ENCODE measurements at places on chromosomes 3 and 15.
A peak's percentile ranks its signal among the peaks of the same experiment; 100 is the strongest.

DNA sequence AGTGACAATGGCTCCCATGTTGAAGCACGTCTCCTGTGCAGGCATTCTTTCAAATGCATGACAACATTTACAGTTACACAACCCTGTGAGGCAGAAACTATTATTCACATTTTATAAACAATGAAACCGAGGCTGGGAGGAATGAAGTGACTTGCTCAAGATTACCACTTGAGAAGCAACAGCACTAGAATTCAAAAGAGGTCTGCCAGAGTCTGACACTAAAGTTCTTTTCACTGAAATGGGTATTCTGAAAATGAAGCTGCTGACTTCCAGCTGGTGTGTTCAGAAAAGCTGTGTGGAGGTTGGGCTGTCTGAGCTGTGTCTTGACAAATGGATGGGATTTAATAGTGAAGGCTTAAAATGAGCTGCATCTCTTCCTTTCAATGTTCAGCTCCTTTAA is 104.4 kb downstream of the THSD4 start:
- no peak for DNase-seq

GRCh38 chr3:33146791-33147445 is 33.1 kb downstream of the CRTAP start:
- no peak for DNase-seq

GRCh38 chr3:187735383-187735782 is 9.9 kb downstream of the BCL6 start:
- DNase-seq: no peak

GRCh38 chr3:109927726-109928125 is 590.4 kb upstream of the DPPA4 start:
- no peak for DNase-seq

- DNase-seq: no peak
These were observed 1700.3 kb downstream of the OTOL1 start for GRCh38 chr3:163196815-163197374.

GRCh38 chr15:57922776-57923175 is 142.7 kb downstream of the ALDH1A2 start:
- no peak for DNase-seq

- no peak for DNase-seq
These were observed 17.2 kb downstream of the FLNB start for GRCh38 chr3:58025406-58025805.

- no peak for DNase-seq
These were observed 136.4 kb downstream of the MAGI1 start for GRCh38 chr3:65902304-65902793.

GRCh38 chr15:99729920-99730319 is 3.3 kb downstream of the LYSMD4 start:
- DNase-seq: peak; percentile 26

GRCh38 chr3:112811131-112811884 is 35.4 kb downstream of the CD200R1L start:
- no peak for DNase-seq

DNA sequence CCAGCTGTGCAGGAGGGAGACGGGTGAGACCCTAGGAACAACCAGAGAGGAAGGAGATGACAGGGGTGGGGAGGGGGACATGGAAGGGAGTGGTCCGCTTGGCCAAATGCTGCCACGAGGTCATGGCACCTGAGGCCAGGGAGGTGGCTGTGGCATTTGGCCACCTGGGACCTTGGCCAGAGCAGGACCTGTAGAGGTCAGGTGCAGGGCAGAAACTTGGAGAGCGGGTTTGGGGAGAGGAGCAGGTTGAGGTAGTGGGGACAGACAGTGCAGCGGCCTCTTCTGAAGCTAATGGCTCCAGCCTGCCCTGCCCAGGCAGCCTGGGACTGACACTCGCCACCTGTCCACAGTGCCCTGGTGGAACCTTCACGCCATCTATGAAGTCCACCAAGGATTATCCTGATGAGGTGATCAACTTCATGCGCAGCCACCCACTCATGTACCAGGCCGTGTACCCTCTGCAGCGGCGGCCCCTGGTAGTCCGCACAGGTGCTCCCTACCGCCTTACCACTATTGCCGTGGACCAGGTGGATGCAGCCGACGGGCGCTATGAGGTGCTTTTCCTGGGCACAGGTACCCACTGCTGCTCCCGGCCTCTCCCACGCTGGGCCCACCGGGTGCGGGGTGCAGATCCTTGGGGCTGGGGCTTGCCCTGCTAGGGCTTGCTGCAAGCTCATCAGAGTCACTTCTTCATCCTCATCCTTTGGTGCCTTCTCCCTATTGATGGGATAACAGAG is 7.0 kb upstream of the GNAT1 start:
- no peak for DNase-seq

GRCh38 chr3:11661827-11662226 is 18.1 kb upstream of the VGLL4 start:
- no peak for DNase-seq

- DNase-seq: no peak
These were observed 214.7 kb upstream of the CHRNA7 start for GRCh38 chr15:31815411-31816155.

GRCh38 chr15:35054380-35054779 is 30.7 kb downstream of the NANOGP8 start:
- no peak for DNase-seq

DNA sequence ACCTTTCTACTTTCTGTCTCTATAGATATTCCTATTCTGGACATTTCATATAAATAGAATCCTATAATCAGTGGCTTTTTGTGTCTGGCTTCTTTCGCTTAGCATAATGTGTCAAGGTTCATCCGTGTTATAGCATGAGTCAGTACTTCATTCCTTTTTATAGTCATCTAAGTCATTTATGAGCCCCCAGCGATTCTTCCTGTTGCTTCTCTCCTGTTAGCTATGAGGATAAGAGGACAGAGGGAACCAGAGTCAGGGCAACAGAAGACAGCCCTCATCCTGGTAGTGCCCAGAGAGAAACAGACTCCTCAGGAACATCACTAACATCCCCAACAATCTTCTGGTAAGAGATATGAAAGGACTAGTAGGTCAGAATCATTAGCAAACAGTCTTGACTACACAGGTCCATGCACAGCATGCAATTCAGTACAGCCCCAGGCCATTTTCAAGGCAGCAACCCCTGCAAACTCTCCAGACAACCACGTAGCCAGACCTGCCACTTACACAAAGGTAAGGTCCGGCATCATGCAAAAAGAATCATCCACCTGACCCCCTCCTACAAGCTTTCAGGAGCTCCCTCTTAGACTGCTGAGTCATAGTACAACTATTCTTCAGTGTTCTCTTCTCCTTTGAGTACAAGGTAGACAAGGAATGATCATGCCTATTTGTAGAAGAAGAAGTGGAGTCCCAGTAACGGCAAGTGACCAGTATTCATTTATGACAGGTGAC is 91.5 kb downstream of the MYLK start:
- DNase-seq: no peak

DNA sequence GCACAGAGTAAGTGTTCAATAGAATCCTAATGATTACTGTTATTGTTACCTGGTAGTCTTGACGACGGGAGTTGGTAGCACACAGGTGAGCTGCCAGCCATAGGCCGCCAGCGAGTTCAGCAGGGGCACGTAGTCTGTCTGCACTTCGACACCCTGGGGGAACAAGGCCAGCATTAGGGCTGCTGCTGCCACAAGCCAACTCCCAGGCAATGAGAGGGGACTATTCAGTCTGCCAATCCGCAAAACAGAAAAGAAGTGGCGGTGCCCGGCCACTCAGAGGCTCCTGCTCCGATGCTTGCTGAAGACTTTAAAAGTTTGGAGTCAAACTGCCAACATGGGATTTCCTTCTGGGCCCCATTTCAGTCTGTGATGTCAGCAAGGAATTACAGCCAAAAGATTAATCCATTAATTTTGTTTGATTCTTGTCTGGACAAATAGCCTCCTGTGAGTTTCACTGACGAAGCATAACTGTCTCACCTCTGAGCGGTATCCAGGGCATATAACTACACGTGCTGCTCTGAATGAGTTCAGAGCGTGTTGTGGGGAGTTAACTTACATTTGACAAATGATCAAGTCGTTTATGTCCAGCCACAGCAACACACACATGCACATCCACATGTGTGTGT is 61.8 kb downstream of the OXNAD1 start:
- no peak for DNase-seq

GRCh38 chr15:40471105-40471807 is 472 bp downstream of the CHST14 start:
- DNase-seq: peak; percentile 25

DNA sequence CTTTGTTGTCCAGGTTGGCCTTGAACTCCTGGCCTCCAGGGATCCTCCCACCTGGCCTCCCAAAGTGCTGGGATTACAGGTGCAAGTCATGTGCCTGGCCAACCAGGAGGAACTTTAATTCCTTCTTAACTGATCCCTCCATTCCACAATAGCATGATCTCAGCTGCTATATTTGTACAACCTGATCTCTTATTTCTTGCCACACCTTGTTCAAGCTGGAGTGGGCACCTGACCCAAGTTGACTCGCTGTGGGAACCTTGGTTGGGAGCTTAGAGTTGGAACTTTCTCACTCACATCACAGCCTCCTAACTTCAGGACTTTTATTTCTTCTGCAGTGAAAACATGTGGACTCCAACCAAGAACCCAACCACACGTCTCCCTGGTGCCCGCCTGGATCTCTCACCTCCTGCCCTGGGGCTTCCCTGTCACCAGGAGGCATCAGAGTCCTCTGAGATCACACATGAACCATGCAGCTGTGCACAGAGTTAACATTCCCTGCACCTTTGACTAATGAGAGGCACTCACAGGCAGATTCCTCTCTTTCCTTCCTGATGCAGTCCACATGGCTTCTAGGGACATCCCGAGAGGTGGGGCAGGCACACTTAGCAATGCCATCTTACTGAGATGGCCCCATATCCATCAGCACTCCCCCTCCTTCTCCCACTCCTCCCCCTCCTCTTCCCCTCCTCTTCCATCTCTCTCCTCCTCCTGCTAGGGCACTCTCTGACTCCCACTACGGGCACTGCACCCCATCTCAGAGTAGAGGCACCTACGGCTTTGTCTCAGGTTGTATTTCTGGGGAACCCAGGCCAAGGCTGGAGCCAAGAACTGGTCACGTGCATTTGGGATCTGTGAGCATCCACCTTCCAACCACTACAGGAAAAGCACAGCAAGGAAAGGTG is 9.7 kb upstream of the CYFIP1 start:
- DNase-seq: no peak

GRCh38 chr3:98730338-98730737 is 32.8 kb upstream of the ST3GAL6 start:
- peak; percentile 24 for DNase-seq

GRCh38 chr3:130661140-130661891 is 85.3 kb downstream of the PIK3R4 start:
- DNase-seq: no peak

GRCh38 chr3:193237030-193237429 is 4.0 kb upstream of the PLAAT1 start:
- DNase-seq: no peak

GRCh38 chr3:170178651-170179050 is 2.9 kb downstream of the PHC3 start:
- DNase-seq: peak; percentile 52

- no peak for DNase-seq
These were observed 57.0 kb upstream of the ZNF148 start for GRCh38 chr3:125431912-125432790.

DNA sequence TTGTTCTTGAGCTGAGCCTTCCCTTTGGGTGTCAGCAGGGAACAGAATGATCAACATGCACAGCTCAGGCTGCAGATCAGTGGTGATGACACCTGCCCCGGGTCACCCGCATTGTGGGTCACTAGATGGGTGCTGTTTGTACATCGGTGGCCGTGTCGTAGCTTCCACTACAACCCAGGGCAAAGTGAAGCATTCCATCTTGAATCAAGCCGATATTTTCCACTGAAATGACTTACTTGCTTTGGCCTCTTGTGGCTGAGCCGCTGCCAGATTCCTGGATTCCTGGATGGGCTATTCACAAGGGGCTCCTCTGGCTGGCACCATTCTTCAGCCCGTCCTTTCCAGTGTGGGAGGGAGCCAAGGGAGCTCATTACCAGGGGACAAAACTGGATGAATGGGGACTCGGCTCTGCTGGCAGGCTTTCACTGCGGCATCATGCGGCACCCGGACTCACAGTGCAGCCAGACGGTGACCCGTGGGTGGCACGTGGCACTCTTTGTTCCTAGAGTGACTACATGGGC is 65.6 kb downstream of the SLCO3A1 start:
- DNase-seq: no peak

DNA sequence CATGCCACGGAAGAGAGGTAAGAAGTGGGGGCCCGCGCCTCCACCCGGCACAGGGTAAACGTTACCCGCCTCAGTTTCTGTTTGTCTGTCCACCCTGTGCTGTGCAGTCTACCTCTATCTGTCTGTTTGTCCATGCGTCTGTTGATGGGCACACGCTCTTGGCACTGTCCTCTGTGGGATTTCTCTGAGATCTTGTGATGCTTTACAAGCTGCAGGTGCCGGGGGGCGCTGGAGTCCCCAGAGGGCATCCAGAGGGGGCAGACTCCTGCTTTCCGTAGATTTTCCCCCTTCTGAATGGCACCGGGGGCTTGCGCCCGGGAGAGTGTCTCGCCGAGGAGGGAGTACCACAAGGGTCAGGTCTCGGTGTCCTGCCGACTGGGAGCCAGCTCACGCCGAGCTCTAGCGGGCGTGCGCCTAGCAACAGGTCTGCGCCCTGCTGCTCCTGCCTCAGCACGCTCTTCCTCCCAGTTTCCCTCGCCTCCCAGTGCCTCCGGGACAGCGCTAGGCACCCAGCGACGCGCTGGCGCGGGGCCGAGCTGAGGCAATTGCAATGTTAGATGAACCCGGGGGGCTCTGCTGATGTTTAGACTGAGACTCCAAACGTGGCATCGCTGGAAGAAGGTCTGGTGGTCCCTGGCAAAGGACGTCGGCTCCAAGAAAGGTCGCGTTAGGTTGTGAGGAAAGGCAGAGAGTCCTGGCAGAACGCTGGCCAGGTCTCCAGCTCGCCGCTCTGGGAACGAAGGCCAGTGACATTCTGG is 667 bp downstream of the CEMIP start:
- DNase-seq: no peak

GRCh38 chr3:127454051-127454450 is 136.5 kb downstream of the TPRA1 start:
- no peak for DNase-seq

DNA sequence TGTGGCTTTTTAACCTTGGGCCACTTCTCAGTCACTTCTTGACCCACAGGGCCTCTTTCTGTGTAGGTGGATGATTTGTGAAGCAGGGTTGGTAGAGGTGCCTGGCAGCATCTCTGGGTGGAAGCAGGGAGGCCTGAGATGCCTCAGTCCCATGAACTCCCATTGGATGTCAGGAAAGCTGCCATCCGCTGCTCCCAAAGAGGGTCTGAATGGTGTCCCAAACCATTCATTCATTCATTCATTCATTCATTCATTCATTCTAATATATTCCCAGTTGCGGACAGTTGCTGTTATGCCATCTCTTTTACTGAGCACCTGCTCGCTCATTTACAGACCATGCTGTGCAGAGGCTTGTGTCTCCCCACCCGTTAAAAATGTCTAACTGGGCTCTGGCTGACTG is 98.7 kb downstream of the CHDH start:
- DNase-seq: no peak
